ENCODE measurements at places on chromosomes 2 and 18.
A peak's percentile ranks its signal among the peaks of the same experiment; 100 is the strongest.

DNA sequence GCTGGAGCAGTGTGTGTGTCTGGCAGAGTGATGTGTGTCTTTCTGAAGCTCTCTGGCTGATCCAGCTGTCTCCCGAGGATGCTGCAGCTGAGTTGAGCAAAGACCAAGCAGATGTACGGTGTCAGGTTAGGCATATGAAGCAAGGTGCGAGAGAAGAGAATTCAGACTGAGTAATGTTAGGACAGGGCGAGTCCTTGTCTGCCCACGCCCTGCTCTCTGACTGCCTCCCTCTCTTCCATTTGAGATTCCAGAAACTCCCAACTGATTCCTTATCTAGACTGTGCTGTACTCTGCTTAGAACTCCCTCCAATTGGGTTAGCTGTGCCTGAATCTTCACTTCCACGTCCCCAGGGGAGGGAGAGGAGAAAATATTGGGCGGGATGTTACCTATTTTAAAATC is 25.7 kb upstream of the LPIN1 start:
- DNase-seq = no peak

- no peak for DNase-seq
These were observed 433.6 kb downstream of the LPIN1 start for GRCh38 chr2:12180031-12180430.

GRCh38 chr2:8408560-8409460 is 273.0 kb upstream of the ID2 start:
- DNase-seq = no peak

- DNase-seq = no peak
These were observed 48.2 kb upstream of the KIDINS220 start for GRCh38 chr2:8885449-8886201.

GRCh38 chr2:44100351-44100750 is 68.3 kb upstream of the PPM1B start:
- DNase-seq = peak; percentile 67

Measured in KBM-7 (cell line).